Activated naive CD4-positive, alpha-beta T cell treated with anti-CD3 and anti-CD28 coated beads, Interleukin-2, amount 50 U/mL, for 72 hours (primary cell): ENCODE measurements at places on chromosomes 12 and 14. TPM values are rescaled to one million over a fixed set of nuclear protein-coding genes. Genes with fewer than 3 reads are reported as not detected.

The MYH6 gene
- total RNA-seq = not detected

The KRT78 gene
- not detected for total RNA-seq

The SLC11A2 gene
- total RNA-seq = 34.4 TPM

The BCL7A gene
- 3.3 TPM for total RNA-seq

The KRT72 gene
- 7.7 TPM for total RNA-seq

The EFCAB11 gene
- total RNA-seq = 8.9 TPM

The SLC10A1 gene
- not detected for total RNA-seq

The GAPDH gene
- total RNA-seq = 8,209 TPM

The MYBPC1 gene
- total RNA-seq = not detected

The SELPLG gene
- 30.0 TPM for total RNA-seq

DNA sequence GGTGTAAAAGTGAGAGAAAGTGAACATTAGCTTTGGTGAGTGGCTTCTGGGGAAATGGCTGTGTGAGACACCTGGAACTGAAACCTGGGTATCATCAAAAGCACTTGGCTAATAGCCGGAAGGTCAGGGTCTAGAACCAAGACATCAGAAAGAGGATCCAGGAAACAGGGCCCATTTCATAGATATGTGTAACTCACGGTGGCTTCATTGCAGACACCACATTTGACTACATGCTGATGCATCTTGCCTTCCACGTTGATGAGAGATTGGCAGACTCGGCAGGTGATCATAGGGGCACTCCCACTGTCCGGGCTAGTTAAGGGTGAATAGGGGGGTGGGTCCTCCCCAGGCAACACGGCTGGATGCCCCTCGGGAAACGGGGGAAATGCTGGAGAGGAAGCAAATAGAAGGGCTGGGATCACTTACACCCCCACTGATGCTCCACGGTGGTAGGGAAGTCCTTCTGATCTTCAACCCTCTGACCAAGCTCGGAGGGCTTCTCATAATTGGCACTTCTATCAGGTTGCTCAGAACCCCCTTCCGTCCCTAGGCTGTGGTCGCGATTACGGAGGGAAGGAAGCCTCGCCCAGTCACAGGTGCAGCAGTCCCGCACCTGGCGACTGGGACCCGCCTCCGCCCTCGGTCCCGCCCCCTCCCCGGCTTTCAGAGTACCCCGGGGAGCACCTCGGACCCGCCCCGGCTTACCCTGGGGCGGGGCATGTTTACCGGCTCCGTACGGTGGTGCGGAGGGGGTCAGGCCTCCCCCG, 593 bp downstream of the PIP4P1 start:
- DNase-seq = no peak

DNA sequence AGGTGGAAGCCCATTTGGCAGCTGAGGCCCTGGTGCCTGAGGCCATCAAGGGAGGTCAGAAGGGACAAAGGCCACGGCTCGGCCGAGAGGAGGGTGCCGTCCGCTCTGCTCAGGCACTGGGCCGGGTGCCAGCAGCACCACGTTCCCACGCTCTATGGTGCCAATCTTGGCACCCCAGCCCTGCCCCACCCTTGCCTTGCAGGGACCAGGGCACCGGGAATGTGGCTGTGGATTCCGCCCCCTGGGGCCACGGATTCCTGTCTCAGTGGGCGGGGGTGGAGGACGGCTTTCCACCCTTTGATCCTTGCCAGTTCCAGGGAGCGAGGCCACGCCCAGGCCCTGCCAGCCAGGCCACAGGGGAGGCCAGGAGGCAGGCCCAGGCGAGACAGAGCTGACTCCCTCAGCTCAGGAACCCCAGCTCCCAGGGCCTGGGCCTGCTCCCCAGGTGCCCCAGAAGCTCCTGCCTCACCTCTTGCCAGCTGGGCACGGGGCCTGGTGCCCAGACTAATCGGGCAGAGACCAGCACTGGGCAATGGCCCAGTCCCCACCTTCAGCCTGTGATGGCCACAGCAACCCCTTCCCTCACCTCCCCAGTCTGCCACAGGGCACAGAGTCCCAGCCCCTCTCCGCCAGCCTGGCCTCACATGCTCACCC, 26.4 kb upstream of the GPR132 start:
- DNase-seq = no peak

- DNase-seq = no peak
These were observed 552 bp downstream of the TAPBPL start for GRCh38 chr12:6452245-6452943.

DNA sequence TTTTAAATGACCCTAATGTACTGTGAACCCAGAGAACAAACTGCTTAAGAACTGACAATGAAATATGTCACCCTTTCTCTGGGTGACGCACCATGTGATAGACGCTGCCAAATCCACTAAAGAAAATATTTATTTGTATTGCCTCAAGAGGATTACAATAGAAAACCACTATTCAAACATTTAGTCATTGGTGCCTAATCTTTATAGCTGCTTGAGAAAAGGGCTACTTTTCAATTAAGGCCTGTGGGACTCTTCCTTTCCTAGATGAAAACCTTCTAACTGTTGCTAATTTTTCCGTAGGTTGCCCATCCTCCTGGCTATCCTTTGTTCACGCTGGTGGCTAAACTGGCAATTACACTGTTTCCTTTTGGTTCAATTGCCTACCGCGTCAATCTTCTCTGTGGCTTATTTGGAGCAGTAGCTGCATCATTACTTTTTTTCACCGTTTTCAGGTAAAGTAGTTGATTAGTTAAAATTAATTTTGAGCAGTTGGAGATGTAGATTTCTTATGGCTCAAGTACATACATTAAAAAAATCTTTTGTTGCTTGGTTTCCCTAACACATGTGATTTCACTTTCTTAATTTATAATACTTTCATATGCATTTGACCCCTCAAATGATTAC, 6.0 kb downstream of the TMEM260 start:
- DNase-seq = no peak

DNA sequence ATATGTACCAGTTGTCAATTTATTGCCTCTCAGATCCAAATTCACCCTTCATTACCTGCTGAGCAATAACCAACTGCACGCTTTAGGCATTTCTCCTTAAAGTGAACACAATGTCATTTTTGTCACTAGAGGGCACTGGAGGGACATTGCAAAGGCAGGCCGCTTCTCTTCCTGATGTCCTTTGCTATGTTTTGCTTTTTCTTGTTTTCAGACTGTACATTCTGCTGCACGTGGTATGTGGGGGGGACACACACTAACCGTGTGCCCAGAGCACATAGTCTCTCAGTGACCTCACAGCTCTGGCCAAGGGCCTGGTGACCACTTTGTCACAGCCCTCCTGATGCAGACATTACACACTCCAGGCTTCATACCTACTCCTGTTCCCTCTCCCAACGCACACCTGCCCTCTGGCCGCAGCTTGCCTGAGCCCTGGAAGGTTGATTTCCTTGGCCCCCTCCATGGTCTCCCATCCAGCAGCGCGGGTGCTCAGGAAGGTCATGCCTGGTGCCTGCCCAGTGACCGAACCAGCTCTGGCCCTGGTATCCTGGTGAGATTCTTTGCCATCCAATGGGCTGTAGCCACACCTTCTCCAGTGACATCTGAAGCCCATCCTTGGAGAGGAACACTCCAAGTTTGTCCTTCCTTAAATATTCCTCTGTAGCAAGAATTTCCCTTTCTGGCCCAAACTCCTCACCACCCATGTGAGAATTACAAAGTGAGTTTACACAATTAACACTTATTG, 39.9 kb downstream of the MYO1H start:
- DNase-seq = no peak

- DNase-seq = no peak
These were observed 314.6 kb downstream of the BCL11B start for GRCh38 chr14:98957211-98958047.

- no peak for DNase-seq
These were observed 121.3 kb downstream of the C12orf75 start for GRCh38 chr12:105451798-105452197.

DNA sequence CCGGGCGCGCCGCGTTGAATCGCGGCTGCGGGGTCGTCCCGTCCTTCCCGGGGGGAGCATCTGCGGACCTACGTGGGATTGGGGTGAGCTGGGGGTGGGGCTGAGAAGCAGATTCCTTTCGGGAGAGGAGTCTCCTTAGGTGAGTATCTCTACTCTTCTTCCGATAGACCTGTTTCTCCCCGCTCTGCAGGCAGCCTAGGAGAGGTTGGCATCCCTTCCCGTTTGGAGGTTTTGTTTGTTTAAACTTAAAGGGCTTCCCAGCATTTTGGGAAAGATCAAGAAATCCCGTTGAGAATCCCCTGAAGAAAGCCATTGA, 411 bp downstream of the TTLL5 start:
- DNase-seq = no peak

- DNase-seq = no peak
These were observed 99.6 kb downstream of the SLC38A6 start for GRCh38 chr14:61080591-61081010.

- DNase-seq = no peak
These were observed 219.1 kb downstream of the PHLDA1 start for GRCh38 chr12:75812271-75813018.

DNA sequence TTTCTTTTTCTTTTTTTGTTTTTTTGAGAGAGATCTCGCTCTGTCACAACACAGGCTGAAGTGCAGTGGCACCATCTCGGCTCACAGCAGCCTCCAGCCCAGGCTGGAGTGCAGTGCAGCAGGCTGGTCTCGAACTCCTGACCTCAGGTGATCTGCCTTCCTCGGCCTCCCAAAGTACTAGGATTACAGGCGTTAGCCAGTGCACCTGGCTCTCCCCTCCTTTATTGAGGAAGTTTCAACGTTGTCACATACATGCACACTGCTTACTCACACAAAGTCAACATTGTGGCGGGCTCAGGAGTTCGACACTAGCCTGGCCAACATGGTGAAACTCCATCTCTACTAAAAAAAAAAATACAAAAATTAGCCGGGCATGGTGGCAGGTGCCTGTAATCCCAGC, 32.0 kb downstream of the EAPP start:
- DNase-seq = no peak

- DNase-seq = no peak
These were observed 121.3 kb upstream of the CCND2 start for GRCh38 chr12:4152145-4152795.

DNA sequence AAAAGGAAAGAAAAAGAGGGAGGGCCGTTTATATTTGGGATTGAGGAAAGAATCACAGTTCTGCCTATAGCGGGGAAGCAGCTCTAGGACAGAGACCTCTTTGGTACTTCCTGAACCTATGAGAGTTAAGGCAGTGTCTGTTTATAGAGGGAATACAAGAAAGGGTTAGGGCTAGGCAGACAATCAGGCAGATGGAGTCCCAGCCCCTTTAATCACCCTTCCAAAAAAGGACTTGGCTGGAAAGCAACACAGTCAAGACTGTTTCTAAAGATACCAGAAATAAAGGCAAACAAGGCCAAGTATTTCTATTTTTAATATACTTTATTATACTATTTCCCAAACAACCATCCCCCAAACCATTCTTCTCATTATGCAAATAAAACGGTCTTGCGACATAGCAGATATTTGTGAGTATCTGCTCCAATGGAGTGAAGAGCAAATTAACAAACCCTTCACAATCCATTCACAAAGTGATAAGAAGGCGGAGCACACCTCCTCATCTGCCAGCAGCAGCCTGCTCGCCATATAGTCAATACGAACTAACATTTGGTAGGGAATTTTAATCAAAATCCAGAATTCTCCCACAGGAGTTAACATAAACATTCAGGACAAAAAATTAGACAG, 697 bp upstream of the GRIP1 start:
- DNase-seq = no peak

DNA sequence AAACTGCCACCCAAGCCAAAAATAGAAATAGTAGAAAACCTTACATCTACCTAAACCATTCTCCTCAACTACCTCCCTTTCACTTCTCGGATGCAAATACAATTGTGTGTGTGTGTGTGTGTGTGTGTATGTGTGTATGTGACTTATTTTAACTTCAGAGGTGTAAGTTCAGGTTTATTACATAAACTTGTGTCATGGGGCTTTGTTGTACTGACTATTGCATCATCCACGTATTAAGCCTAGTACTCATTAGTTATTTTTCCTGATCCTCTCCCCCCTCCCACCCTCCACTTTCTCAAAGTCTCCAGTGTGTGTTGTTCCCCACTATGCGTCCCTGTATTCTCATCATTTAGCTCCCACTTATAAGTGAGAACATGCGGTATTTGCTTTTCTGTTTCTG, 592.5 kb upstream of the ATP2B1 start:
- DNase-seq = no peak

- DNase-seq = no peak
These were observed 54.0 kb downstream of the CLIP1 start for GRCh38 chr12:122368361-122369073.

- DNase-seq = no peak
These were observed 25.0 kb upstream of the SLC24A4 start for GRCh38 chr14:92297818-92298595.

GRCh38 chr14:94367347-94368242, 20.8 kb downstream of the SERPINA1 start:
- no peak for DNase-seq

DNA sequence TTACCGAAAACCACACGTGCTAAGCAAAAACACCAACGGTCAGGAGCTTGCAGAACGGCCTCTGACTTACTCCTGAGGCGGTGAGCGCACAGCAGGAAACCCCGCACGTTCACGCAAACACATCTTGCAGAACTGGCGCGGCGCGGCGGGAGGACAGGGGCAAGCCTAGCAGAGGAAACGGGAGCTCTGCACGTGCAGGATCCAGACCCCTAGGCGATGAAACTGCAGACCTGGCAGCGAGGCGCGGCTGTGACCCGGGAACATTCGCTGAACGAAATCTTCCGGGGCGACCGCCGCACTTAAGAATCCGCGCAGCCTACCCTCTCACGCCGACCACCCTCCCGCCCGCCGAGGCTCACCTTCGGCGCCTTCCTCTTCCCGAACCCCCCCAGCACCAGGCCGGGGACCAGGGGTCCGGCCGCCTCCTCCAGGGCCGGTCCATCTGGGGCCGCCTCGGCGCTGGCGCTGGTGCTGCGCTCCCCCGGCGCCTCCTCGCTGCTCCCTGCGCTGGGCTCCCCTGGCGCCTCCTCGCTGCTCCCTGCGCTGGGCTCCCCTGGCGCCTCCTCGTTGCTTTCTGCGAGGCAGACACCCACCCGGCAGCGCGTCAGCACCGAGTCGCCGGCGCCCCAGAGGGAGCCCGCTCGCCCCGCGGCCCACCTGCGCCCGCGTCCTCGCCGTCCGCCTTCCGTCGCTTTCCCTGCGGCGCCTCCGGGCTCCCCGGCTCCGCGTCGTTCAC, 615 bp downstream of the DDX51 start:
- peak; percentile 25 for DNase-seq

- DNase-seq = no peak
These were observed 34.8 kb downstream of the DLK1 start for GRCh38 chr14:100761481-100761880.

GRCh38 chr14:93952829-93953228, 23.5 kb downstream of the ASB2 start:
- DNase-seq = no peak

DNA sequence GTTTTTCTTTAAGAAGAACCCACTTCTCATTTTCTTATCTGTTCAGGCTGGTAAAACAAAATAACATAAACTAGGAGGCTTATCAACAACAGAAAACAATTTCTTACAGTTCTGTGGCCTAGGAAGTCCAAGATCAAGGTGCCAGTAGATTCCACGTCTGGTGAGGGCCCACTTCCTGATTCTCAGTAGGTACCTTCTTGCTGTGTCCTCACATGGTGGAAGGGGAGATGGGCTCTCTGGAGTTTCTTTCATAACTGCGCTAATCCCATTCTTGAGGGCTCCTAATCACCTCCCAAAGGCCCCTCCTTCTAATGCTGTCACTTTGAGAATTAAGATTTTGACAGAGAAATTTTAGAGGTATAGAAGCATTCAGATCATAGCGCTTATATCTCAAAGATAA, 33.4 kb downstream of the TXNRD1 start:
- DNase-seq = no peak
